NCI-H1930 (cell line): ENCODE measurements at places on chromosomes 13 and 19.

DNA sequence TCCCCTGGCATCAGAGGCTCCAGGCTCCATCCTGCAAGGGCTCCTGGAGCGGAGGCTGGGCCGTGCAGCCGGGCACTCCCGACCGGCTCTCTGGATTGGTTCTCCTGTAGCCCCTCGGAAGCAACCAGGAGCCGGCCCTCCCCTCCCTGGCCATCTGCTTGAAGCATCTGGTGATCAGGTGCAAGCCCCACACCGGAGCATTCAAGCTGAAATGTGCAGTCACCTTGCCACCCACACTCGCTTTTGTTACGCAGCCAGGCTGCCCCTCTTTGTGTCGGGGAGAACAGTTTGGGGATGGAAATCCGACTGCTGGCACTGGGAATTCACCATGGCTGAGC, 258.8 kb downstream of the ZNF536 start:
- DNase-seq: no peak

DNA sequence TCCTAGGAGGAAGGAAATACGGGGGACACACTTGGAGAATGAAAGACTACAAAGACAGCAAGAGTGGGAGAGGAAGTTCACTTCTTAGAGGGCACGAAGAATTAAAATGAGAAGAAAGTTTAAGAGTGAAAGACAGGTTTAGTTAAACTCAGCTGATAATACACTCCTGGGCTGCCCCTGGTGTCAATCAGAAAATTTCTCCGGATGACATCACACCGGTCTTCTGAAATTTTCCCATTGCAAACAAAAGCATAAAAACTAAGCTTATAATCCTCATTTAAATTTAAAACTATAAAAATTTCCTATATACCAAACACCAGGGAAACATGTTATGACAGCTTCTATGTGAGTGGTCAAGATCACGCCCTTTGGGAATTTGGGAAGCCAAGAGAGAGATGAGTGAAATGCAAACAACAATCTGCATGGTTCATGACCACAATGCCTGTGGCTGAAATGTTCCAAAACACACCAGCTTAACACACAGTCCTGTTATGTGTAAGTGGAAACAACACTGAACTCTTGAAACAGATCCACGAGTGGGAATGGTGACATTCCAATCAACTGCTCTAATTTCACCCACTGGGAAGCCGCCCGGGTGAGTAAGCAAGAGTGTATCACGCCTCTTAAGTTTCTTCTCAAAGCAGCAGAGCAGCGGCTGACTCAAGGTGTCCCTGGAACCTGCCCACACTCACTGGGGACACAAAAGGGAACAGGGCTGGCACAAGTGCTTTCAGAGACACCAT, 49.0 kb downstream of the BRD4 start:
- DNase-seq: no peak

GRCh38 chr19:30999726-31000125, 349.5 kb downstream of the TSHZ3 start:
- DNase-seq: no peak

GRCh38 chr13:80973721-80974120, 632.8 kb upstream of the SPRY2 start:
- no peak for DNase-seq

GRCh38 chr13:44576351-44577235, 463 bp upstream of the TSC22D1 start:
- DNase-seq: no peak

DNA sequence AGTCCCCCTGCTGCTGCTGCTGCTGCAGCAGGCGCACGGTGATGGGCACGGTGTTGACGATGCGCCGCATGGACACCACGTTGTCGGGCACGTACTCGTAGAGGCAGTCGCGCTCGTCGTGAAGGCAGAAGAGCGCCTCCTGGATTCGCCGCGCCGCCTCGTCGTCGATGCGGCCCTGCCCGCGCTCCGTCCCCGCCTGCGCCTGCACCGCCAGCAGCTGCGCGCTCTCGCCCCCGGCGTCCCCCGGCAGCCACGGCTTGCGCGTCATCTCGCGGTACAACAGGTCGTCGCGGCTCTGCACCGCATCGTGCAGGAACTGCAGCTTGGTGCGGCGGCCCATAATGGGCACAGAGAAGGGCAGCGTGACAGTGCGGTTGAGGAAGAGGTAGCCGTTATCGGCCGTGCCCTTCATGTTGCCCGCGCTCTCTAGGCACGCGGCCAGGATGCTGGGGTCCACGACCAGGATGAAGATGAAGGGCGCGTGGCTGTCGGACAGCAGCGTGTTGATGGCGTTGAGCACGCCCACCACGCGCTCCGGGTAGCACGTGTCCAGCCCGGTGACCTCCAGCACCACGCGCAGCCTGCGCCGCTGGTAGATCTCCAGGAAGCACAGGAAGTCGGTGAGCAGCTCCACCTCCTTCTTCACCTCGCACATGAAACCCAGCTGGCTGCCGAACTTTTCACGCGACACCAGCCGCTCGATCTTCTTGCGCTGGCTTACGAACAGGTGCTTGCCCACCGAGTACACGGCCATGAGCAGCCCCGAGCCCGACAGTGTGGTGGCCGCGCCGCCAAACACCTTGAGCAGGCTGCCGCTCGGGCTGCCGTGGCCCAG, 8.1 kb downstream of the NKPD1 start:
- DNase-seq: no peak

DNA sequence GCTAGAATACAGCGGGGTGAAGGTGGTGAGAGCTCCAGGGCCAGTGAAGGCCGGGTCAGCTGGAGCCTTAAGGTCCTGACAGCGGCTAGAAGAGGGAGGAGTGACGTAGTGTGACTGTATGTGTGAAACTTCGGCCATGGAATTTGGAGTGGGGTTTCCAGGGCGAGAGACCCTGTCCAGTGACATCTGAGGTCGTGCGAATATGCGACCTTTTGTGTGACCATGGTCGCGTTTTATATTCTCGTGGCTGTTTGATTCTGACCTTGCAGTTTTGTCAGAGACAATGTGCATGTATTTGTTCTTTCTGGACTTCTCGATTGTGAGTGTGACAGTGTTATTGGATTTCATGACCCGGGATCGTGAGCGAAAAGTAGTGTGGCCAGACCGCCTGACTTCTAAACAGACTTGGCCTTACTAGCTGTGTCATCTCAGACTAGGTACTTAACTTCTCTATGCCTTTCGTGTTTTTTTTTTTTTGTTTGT, 405 bp upstream of the ZNF569 start:
- DNase-seq: no peak
